Foreskin melanocyte (primary cell): ENCODE measurements at places on chromosomes 4 and X.

- DNase-seq = no peak
These were observed 116.4 kb upstream of the PUDP start for GRCh38 chrX:7264399-7264798.

DNA sequence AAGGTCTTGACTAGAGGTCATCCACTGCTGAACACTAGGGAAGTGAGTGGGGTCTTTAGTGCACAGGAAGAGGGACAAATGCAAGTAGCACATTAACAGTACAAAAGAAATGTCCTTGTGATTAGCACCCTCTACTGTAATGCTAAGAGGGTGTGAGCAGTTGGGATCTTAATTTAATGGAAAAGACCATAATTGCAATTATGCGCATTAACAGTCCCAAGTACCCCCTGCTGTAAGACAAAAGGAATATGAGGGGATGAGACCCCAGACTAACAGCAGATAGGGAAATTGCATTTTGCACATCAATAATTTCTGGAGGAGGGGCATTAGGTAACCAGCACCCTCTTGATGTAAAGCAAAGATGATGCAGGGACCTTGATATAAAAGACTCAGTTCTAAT is 285.0 kb downstream of the CHIC1 start:
- no peak for DNase-seq

DNA sequence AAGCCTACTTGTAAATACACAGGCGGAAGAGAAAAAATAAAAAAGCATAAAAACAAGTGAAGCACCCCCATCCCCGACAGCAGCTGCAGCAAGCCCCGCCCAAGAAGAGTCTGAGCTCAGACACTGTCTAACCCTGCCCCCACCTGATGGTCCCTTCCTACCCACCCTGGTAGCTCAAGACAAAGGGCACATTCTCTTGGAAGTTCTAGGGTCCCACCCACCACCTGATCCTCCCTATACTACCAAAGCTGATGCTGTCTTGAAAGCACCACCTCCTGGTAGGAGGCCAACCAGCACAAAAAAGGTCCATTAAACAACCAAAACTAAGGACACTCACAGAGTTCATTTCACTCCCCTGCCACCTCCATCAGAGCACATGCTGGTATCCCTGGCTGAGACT is 308.2 kb downstream of the KLHL13 start:
- DNase-seq = no peak

GRCh38 chr4:26052663-26053541 is 138.9 kb downstream of the SMIM20 start:
- no peak for DNase-seq

GRCh38 chr4:111849746-111850284 is 295.4 kb upstream of the FAM241A start:
- no peak for DNase-seq

GRCh38 chrX:57918750-57919436 is 8.6 kb upstream of the ZXDA start:
- DNase-seq = no peak
